GM23248 (cell line): ENCODE measurements at places on chromosomes 6 and 20.

DNA sequence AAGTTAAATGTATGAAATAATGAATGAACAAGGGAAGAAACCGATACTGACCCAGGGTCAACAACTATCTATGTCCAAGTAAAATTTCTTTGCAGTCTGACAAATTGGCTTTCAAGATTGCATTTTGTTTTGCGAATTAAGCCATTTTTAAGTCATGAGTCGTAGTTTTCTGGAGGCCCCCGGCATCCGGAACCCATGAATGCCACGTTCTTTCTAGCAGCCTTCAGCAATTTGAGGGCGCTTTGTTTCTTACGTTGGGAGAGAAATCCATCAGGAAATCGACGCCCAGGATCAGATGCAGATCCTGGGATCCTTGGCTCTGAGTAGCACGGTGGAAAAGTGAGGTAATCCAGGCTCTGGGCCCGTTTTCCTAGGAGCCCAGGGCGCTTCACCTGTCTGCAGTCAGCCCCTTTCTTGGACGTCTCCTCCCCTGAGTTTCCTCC, 309 bp upstream of the ABRACL start:
- H3K36me3 ChIP-seq, result no peaks in the 10 kb centered on the region
- H3K4me1 ChIP-seq, result peaks cover 8% of the 10 kb centered on the region; the same call in 1 of the 2 replicates
- no peaks in the 10 kb centered on the region for H3K27me3 ChIP-seq
- peak overlapping the region; percentile 64 for H3K27ac ChIP-seq
- DNase-seq, result peak; percentile 72

DNA sequence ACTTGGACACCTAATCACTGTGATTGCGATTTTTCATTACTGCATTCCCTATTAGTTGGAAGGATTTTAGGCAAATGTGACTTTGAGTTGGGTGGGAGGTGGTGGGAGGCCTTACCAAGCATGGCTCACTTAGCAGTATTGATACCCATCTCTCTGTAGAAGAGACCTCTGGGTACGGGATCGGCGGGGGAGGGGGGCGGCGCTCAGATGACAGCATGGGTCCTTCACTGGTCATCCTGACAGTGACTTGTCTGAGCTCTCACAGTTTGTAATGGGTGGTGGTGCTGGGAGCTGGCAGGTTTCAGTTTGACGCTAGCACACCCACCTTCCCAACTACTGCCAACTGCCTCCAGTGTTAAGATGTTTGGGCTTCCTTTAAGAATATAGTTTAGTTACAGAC, 231.4 kb downstream of the ARID1B start:
- no peaks in the 10 kb centered on the region for H3K36me3 ChIP-seq
- H3K27me3 ChIP-seq, result no peaks in the 10 kb centered on the region
- H3K27ac ChIP-seq, result no peak overlapping the region

DNA sequence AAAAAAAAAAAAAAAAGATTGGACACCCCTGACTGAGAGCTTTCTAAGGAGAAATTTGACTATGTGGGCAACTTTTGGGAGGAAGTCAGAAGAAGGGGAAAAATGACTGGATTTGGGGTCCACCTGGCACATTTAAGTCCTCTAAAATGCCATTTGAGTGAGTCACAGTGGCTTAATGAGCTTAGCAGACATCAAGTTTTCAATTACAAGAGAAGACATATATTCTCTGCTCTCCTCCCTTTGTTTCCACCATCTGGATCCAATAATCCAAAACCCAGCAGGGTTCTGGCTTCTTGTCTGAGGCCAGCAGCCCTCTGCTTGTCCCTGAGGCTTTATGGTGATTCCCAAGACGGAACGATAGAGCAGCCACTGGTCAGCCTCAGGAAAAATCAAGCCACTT, 6.9 kb downstream of the PI3 start:
- H3K36me3 ChIP-seq, result no peaks in the 10 kb centered on the region
- H3K4me3 ChIP-seq, result no peak overlapping the region

- no peaks in the 10 kb centered on the region for H3K36me3 ChIP-seq
- H3K4me1 ChIP-seq, result no peaks in the 10 kb centered on the region
- H3K27me3 ChIP-seq, result no peaks in the 10 kb centered on the region
Observed at GRCh38 chr6:98639089-98639635, 195.2 kb upstream of the POU3F2 start.
